ENCODE measurements at places on chromosomes 5 and 9.

DNA sequence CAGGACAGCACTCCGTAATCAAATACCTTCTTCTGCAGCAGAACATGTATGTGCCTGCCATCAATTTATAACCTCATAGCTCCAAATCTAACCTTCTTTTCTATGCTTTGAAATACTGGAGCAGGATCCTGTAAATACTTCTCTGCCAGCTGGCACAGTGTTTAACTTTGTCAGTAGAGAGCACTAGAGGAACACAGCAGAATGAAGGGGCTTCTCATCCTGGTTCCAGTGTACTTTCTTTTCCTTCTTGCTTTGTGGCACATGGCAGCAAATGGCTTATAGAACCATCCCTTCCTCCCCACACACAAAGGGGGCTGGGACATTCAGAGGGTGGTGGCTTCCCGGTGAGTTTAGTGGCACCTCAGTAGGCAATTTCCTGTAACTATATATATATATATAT is 3.8 kb upstream of the FBXW11 start:
- DNase-seq = no peak

GRCh38 chr9:98999152-98999525 is 55.4 kb downstream of the COL15A1 start:
- no peak for DNase-seq

DNA sequence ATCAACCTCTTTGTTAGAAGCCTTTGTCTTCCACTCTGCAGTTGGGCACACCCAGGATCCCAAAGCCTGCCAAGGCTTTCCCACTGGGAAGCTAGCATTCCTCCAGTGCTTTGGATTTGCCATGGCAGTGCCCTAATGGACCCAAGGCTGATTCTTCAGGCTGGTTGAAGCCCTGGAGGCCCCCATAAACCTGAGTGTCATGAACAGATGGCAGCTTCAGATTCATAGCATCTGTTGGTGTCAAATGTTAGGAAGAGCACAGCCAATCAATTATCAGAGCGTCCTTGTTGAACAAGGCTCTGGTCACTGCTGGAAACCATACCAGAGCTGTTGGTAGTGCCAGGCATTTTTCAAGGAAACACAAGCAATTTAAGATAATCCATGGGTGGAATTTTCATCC is 241.1 kb upstream of the KLF4 start:
- DNase-seq = no peak

- DNase-seq = no peak
Measured at GRCh38 chr9:111683392-111683791, 22.0 kb downstream of the GNG10 start.

- no peak for DNase-seq
Measured at GRCh38 chr9:17735859-17736258, 157.0 kb downstream of the SH3GL2 start.

GRCh38 chr5:158899211-158899610 is 200.5 kb downstream of the EBF1 start:
- no peak for DNase-seq
